ENCODE measurements at places on chromosomes 7 and 10.

DNA sequence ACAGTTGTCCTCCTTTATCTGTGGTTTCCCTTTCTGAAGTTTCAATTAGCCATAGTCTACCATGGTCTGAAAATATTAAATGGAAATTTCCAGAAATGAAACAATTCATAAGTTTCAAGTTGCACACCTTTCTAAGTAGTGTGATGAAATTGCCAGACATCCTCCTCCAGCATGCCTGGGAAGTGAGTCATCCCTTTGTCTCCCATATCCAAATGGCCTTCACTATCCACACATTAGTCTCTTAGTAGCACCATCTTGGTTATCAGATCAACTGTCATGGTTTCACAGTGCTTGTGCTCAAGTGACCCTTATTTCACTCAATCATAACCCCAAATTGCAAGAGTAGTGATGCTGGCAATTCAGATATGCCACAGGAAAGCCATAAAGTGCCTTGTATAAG, 83.4 kb upstream of the PPP1R9A start:
- no peak for DNase-seq

DNA sequence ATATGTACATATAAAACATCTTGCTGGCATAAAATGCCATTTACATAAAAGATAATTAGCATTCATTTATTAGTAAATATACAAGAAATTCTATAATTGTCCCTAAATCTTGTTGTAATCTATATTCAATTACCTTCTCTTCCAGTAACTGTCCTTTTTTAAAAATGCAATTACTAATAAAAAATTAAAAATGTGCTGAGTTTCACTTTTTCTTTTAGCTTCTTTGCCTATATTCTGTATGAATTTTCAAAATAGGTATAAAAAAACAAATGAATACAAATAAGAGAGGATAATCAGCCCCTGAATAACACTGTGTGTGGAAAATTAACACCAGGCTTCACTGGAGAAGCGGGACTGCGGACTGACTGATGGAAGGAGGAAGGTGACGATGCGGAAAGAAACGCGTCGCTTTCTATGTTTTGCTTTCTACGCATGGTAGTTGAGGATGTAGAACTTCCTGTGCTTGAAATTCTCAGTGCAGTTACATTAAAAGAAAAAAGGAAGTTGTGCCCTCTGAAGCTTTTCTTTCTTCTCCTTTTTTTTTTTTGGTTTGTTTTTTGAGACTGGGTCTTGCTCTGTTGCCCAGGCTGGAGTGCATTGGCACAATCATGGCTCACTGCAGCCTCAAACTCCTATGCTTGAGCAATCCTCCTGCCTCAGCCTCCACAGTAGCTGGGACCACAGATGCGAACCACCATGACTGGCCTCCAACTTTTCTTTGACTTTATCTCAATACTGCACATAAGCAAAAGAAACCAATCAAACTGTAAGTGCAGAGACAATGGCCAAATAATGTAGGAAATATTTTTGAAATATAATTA, 7.4 kb upstream of the ZMYND11 start:
- DNase-seq = no peak

DNA sequence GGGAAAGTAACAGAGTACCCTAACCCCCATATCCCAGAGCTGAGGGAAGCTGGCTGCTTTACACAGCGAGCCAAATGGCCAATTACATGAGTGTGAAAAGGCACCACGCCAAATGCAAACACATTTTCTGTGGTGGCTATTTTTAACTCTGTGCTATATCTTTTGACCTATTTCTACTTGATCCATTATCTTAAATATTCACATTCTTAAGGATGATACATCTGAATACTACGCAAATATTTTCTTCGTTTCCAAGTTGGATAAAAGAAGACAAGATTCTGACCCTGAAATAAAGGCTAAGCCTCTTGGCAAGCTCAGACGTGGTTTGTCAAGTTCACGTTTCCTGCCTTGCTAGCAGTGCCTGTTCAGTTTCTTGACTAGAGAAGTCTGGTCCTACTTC, 146.7 kb upstream of the TMEM196 start:
- no peak for DNase-seq

GRCh38 chr10:75655791-75656451, 224.5 kb downstream of the LRMDA start:
- DNase-seq = no peak

DNA sequence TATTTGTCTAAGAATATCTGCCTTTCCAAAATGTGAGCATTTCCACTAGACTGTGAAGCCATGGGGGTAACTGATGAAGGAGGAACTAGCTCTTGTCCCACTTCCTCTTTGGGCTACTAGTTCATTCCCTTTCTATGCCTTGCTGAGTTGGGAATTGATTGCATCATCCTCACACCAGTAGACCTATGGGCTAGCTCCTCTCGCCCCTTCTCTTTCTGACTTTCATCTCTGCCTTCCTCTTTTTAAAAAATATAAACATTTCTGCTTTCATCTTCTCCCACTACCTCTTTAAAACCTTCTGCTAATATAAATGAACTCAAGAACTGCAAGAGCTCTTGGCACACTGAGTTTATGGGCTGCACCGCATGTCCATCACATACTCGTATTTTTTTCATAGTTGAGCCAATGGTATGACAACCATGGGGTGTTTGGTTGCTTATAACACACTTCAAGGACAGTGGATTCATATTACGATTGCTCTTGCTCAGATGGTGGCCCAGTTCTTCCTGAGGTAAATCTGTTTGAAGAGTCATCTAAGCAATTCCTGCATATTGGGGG, 182.0 kb downstream of the REEP3 start:
- no peak for DNase-seq

DNA sequence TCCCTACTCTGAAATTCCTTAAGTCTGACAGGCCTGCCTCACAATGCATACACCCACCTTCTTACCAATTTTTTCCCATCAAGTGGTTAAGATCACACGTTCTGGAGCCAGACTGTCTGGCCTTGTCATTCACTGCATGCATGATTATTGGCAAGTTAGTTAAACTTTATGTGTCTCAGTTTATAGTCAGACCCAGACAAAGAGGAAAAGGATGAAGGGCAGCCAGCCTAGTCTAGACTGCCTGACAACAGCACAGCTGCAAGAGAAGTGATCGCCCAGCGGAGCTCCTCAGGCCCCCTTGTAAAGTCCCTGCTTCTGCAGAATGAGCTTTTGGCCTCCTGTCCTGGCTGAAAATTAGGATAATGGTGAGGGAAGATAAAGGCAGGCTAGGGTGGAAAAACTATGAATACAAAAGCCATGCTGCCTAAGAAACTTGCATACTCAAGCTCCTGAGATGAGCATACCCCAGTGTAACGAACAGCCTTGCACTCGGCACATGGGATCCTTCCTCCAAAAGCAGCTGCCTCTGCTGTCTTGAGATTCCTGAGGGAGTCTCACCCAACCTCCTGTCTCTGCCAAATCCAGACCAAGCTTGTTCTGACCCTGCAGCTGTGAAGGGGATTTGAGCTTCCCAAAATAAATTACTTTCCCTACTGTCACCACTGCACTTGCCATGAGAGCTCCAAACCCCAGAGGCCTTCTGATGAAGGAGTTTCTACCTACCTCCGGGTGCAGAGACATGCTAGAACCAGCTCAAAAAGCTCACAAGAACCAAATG, 26.7 kb upstream of the MRLN start:
- no peak for DNase-seq

Measured in D721Med (cell line).